ENCODE measurements at places on chromosomes 4 and X.

DNA sequence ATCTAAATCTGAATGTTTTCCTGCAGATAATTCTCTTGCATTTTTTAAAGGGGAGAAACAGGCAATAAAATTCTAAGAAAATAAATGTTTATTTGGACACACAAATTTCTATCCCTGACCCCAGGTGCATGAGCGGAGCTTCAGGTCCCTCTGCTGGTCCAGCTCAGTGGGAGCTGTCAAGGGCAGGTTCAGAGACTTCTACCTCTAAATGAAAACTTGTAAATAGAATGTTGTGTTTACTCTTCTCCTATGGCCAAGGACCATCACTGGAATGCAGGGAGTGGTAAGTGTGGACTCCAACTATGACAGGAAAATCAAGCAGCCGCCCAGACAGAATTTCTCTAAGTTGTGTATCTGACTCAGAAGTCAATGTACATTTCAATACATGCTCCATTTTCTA lies 148.6 kb upstream of the TTC29 start:
- DNase-seq = no peak

- no peak for DNase-seq
These were observed 60.0 kb upstream of the NKX1-1 start for GRCh38 chr4:1466034-1466862.

DNA sequence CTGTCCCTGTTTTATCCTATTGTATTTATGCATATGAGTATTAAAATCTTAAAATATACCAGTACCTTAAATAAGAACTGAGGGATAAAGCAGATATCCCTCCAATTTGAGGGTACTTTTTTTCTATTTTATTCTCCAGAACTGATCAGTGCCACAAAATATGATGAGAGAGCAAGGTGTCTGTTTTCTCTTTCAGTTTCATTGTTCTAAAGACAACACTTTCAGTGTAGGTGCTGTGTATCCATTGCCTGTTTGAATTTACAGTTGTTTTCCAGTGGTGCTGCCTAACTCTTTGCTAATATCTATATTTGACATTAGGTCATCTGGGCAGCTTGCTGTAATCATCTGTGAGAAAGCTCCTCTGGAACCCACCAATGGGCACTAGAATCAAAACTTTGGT lies 394.7 kb downstream of the IL1RAPL1 start:
- no peak for DNase-seq

- no peak for DNase-seq
These were observed 608.1 kb upstream of the FAM241A start for GRCh38 chr4:111537165-111537564.

DNA sequence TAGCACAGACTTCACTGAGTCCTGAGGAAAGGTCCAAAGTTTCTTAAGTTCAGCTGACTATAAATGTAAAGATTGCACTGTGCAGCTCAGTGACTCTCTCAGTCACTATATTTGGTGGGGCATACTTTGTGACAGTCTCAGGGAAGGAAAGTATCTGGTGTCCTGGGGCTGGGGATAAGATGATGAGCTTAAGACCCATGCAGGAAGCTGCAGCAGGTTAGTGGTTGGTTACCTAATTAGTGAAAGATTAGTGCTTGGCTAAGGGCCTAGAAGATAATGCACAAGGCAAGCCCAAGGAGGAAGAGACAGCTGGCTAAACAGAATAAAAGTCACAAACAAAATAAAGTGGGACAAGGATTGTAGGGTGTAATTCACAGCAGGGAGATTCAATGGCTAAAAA lies 25.4 kb upstream of the SLITRK4 start:
- DNase-seq = no peak

- DNase-seq = no peak
These were observed 263.5 kb upstream of the DKK2 start for GRCh38 chr4:107299646-107300045.

DNA sequence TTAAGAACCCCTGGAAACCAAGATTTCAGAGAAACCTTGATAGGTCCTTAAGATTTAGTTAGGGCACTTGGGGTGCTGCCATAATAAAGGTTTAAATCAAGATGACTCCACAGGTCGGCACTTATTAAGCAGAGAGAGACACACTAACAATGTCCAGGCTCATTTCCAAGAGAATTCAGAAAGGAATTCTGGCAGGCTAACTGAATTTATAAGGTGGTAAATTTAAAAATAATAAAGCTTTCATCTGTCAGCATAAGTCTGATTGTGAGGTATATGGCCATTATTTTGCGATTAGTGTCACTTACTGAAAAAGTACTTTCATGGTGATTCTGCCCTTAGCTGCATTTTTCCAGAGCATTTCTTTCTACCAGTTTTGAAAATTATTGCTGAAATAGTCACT lies 472.7 kb downstream of the ARAP2 start:
- no peak for DNase-seq

- DNase-seq = no peak
These were observed 532.7 kb downstream of the GRXCR1 start for GRCh38 chr4:43425206-43425605.

GRCh38 chrX:41180194-41180908 lies 95.1 kb downstream of the USP9X start:
- peak; percentile 21 for DNase-seq

- DNase-seq = peak; percentile 13
These were observed 7.6 kb downstream of the FABP2 start for GRCh38 chr4:119314356-119314755.

- DNase-seq = no peak
These were observed 6.7 kb upstream of the PRICKLE3 start for GRCh38 chrX:49192722-49193328.

GRCh38 chr4:20840648-20841190 lies 140.5 kb downstream of the PACRGL start:
- no peak for DNase-seq

DNA sequence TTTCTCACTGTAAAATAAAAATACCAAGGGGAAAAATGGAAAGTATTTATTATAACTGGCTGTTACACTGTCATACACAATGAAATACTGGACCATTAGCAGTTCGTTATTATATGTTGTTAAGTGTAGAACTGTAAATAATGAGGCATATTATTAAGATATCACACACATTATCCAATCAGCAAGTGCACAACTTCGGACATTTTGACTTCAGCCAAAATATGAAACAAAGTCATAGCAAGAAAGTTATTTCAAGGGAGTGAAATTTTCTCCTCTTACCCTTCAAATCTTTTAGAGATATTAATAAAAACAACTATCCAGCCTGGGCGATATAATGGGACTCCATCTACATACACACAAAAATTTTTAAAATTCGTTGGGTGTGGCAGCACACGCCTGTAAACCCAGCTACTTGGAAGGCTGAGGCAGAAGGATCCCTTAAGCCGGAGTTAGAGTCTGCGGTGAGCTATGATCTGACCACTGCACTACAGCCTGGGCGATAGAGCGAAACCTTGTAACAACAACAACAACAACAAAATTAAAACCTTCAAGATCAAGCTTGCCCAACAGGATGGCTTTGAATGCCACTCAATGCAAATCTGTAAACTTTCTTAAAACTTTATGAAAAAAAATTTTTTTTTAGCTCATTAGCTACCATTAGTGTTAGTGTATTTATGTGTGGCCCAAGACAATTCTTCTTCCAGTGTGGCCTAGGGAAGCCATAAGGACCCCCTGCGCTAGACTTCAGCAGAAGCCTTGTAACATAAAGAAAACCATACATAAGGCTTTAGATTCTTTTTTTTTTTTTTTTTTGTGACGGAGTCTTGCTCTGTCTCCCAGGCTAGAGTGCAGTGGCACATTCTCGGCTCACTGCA lies 1.3 kb upstream of the CISD2 start:
- no peak for DNase-seq

- no peak for DNase-seq
These were observed 71.1 kb downstream of the NSG1 start for GRCh38 chr4:4457803-4458553.

GRCh38 chrX:67692246-67692645 lies 148.4 kb downstream of the AR start:
- no peak for DNase-seq

DNA sequence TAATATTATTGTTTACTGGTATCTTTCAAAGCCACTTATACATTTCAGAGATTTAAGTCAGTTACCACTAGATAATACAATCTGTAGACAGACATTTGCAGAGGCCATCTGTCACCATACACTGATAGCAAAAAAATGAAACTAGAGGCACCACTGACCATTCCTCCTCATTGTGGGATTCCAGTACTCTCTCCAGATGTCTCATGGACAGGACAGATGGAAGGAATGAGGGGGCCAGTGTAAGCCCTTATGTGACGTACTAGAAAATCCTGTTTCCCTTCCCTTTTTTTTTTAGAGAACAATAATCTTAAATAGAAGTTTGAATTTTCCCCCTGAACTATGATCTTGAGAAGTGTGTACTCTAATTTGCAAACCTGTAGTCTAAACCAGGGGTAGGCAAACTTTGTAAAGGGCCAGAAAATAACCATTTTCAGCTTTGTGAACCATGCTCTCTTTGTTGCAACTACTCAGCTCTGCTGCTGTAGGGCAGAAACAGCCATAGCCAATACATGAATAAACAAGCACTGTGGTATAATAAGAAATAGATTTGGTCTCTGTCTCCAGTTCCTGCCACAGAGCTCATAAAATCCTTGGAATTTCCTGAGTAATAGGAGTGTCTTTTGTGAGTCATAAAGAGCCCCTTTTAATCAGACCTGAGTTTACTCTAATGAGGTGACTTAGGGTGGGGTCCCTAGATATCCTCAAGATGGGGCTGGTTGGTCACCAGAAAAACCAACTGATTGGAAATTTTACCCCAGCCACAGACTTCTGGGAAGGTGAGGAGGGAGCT lies 90.4 kb downstream of the MOSPD2 start:
- DNase-seq = peak; percentile 26

- no peak for DNase-seq
These were observed 130.6 kb upstream of the ATP6AP2 start for GRCh38 chrX:40449956-40450706.

DNA sequence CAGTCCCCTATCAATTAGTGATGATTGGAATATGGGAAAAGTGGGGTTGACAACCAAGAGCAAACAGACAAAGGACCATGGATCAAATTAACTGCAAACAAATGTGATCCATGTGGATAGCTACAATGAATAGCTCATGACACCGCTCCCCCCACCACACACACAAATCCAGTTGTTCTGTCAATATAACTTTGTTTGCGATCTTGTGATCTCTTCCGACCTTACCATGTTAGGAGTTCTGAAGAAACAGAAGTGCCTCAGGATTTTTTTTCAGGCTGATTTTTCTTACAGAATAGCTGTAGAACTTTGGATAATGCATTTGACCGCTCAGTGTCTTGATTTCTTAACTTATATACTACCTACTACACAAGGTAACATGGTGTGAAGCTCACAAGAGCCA lies 116.6 kb downstream of the SH2D1A start:
- DNase-seq = no peak

- DNase-seq = no peak
These were observed 175.6 kb upstream of the NRK start for GRCh38 chrX:105646592-105647372.

GRCh38 chrX:147890756-147891155 lies 21.0 kb upstream of the FMR1 start:
- no peak for DNase-seq

GRCh38 chr4:96504386-96504785 lies 664.5 kb downstream of the PDHA2 start:
- DNase-seq = no peak

- DNase-seq = no peak
These were observed 187.2 kb downstream of the FBXW7 start for GRCh38 chr4:152348670-152349069.

DNA sequence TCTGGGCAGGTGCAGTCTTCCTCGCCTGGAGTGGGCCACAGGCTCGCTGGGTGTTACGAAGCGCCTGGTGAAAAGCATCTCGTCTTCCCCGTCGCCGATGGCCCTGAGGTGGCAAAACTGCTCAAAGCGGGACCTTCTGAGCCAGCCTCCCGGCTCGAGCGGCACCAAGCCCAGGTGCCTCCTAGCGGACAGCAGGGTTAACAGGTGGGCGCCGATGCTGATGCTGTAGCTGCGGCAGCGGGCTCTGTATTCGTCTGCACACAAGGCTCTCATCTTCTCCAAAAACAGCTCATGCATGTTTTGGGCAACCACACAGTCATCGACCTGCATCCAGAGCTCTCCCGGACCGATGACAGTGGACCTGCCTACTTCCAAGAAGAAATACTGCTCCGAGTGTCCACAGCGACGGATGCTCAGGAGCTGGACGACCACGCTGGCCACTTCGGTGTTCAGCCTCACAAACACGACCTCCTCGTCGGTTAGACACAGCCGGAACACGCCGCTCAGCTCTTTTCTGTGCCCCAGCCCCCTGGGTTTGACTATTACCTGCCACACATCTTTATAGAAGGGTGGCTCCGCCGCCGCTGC lies 1.2 kb downstream of the IRS4 start:
- DNase-seq = no peak

DNA sequence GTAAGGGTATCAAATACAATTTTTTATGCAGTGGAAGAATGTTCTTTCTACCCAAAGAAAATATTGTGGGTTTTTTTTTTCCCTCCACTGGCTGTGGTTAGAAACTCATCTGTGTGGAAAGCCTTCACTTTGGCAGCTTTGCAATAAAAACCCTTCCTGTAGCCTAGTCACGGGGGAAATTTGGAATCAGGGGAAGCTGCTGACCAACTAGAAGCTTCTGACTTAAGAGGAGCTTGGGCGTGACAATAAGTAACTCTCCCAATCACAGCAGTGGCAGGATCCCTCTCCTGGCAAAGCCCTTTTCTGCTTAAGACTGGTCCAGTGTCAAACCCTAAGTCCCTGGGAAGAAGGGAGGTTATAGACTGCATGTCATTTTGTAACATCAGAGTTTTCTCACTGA lies 87.9 kb downstream of the LRRC66 start:
- no peak for DNase-seq

GRCh38 chr4:185202984-185203485 lies 765 bp downstream of the CFAP97 start:
- DNase-seq = no peak

DNA sequence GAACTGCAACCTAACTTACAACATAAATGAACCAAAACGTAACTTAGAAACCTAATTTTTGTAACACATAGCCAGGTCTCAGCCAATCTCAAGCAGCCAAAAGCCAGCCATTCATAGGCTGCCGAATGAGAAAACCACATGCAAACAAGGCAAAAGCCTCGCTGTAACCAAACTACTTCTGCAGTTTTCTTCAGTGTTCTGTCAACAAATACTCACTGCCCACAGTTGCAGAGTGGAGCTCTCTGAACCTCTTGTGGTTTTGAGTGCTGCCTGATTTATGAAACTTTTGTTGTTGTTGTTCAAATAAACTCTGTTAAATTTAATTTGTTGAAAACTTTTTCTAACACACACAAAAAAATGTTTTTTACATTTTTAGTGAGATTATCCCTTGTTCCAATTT lies 251.2 kb downstream of the PAPSS1 start:
- DNase-seq = no peak

DNA sequence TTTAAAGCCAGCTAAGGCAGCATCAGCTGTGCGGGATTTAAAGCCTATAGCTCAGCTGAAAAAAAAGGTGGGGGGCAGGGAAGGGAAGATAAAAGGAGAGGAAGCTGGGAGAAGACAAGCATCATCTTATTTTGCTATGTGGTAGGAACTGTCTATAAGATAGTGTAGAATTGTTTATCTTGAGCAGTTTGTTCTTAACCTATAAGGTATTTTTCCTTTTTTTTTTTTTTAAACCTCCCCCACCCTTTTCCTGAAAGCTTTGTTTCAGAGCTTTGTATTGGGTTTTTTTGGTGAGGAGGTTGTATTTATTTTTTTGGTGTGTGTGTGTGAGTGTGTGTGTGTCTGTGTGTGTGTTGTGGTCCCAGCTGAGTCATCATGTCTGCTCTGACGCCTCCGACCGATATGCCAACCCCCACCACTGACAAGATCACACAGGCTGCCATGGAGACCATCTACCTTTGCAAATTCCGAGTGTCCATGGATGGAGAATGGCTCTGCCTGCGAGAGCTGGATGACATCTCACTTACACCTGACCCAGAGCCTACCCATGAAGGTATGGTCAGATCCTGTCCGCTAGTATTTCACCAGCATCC lies 531 bp downstream of the RUFY3 start:
- DNase-seq = no peak
